HTR-8/SVneo (cell line): ENCODE measurements at places on chromosomes 1 and 21.
A peak's percentile ranks its signal among the peaks of the same experiment; 100 is the strongest.

DNA sequence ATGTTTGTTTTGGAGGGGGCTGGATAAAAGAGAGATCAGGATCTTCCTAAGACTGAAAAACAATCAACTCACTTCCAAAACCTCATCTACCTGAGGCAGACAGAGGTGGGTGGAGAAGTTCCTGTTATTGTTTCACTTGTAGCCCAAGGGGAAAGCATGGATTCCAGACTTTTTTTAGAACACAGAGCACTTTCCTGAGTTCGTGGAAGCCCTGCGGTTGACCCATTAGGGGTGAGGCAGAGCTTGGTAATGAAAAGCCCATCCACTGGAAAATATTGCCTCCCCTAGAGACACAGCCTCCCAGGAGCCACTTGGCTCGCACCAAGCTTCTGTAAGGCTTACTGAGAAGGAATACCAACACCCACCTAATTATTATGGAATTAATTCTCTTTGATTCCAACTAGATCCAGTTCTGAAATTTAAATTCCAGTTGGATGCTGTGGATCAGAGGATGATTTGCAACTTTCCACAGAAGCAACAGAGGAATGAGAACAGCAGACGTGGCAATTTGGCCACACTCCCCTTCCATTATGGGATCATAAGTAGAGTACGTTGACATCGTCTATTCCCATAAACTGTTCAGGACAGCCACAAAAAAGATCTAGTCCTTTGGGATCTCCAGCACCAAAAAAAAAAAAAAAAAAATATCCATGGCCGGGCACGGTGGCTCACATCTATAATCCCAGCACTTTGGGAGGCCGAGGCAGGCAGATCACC is 4.1 kb upstream of the PEF1 start:
- no peak for DNase-seq

DNA sequence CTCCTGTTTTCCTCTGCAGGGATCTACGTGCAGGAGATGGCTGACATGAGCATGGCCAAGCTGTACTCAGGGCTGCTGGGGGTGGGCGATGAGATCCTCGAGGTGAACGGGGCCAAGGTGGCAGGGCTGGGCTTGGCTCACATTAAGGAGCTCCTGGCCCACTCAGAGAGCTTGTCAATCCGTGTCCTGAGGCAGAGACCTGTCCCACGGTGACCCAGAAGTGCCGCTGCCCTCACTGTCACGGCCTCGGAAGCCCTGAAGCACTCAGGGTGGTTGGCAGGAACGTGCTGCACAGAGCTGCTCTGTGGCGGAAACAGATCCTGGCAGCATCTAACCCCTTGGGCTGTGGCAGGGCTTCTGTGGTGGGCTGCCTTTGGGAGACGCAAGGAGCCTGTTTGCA is 37.6 kb downstream of the KIAA1614 start:
- no peak for DNase-seq

DNA sequence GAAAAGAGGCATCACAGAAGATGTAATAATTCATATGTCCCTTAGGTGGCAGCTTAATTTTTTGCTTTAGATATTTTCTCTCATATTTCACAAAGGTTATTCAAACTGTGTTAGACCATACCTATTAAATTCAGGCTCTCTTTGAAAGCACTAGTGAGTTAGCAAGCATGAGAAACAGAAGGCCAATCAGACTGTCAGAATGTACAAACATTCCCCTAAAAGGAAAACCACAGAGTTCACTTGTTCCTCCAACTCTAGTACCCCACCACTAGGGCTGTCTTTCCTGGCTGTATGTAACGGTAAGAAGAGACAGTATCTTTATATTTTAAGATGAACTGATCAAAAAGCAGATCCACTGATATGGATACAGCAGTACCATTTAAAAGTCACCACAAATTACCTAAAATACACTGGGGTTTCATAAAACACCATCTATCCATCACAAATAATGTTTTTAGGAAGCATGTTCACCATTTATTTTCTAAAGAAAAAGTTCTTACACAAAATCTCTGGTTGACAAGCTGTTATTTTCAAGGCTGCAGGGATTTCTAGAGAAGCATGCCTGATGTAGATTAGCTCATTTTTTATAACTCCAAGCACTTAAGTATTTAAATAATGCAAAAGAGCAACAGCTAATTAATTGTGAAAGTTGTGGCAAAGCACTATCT is 1.8 kb downstream of the ARPC5 start:
- DNase-seq, result peak; percentile 59

- no peak for DNase-seq
Measured at GRCh38 chr1:168672278-168672677, 56.7 kb downstream of the DPT start.

- no peak for DNase-seq
Measured at GRCh38 chr21:40404396-40404800, 442.6 kb downstream of the DSCAM start.

DNA sequence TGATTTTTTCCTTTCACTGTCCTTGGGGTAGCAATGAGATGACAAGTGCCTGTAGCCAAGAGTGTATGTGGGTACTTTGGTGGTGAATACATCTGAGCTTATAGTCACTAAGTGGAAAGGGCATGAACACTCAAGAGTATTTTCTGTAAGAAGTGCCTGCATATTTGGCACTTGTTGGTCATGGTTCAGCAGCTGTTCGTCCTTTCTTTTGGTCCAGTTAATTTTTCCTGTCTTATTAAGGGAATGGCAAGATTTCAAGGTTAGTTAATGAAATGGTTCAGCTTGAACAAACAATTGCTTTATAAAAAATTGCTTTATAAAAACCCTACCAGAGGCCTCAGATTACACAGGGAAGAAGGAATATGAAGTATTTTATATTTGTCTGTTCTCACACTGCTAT is 48.6 kb upstream of the GPR52 start:
- no peak for DNase-seq

- no peak for DNase-seq
Measured at GRCh38 chr1:152487871-152488270, 22.7 kb upstream of the LCE5A start.

GRCh38 chr1:7404046-7404742 is 366.9 kb upstream of the VAMP3 start:
- no peak for DNase-seq

- DNase-seq, result no peak
Measured at GRCh38 chr21:41255190-41255589, 61.4 kb upstream of the FAM3B start.

- DNase-seq, result no peak
Measured at GRCh38 chr1:97071173-97071572, 349.6 kb downstream of the PTBP2 start.

GRCh38 chr1:64173336-64173940 is 30.0 kb upstream of the UBE2U start:
- DNase-seq, result no peak

GRCh38 chr1:7012461-7012924 is 227.2 kb downstream of the CAMTA1 start:
- DNase-seq, result no peak

DNA sequence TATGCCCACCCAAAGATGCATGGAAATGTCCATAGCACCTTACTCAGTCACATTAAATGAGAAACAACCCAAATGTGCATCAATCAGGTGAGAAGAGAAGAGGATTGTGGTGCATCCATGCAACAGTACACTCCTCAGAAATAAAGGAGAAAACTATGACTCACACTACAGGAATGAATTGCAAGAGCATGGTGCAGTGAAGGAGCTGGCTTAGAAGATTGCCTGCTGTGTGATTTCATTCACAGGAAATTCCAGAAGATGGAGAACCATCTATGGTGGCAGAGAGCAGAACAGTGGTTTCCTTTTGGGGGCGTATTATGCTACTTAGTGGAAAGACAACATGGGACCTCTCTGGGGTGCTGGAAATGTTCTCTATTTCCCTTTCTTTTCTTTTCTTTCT is 278.6 kb upstream of the AJAP1 start:
- peak; percentile 44 for DNase-seq

DNA sequence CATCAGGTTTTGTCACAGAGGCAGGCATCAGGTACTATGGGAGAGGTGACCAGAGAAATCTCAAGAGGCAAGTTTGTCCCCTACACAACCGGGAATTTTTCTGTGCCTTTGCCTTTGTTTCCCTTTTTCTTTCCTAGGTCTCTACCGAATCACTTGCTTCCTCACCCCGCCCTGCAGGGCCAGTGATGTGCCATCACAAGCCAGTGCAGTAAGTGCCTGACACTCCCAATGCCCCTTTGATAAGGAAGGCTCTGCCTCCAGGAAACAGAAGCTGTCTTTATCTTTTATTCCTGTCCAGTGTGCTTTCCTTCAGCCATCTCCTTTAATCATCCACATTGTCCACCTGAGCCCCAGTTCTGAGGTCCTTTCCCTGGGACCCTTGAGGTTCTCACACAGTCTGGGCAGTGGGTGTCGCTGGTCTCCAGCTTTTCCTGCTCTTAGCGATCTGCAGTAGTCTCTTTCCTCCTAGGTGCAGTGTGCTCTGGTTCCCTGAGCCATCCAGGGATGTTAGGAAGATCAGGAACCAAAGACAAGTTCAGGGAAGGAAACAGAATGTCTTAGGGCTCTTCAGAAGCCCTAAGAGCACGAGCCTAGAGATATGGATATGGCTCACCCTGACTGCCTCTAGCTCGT is 36.6 kb downstream of the GJA5 start:
- peak; percentile 39 for DNase-seq

DNA sequence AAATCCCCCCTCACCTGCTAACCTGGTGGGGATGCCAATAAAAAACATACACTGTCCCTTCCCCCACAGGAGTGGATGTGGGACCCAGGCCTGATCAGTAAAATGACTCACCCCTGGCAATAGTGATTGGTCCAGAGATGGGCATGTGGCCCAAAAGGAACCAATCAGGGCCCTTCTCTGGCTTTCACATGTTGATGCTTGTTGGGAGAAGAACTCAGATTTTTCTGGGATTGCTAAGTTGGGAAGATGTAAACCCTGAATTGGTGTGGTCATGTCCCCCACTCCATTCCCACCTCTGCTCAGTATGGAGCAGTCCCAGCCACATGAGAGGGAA is 43.6 kb upstream of the ACTL8 start:
- DNase-seq, result no peak

GRCh38 chr1:34235594-34235993 is 58.9 kb downstream of the C1orf94 start:
- DNase-seq, result no peak

DNA sequence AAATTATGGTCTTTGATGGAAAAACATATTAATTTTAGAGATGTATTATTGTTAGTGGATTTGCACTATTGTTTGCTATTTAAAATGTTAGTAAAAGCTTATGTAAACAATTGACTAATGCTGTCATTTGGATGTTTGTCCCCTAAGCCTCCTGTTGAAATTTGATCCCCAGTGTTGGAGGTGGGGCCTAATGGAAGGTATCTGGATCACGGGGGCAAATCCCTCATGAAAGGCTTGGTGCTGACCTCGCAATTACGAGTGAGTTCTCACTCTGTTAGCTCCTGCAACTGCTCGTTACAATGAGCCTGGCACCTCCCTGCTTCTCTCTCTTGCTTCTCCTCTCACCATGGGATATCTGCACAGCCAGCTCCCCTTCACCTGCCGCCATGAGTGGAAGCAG is 14.3 kb downstream of the TMEM35B start:
- DNase-seq, result no peak

DNA sequence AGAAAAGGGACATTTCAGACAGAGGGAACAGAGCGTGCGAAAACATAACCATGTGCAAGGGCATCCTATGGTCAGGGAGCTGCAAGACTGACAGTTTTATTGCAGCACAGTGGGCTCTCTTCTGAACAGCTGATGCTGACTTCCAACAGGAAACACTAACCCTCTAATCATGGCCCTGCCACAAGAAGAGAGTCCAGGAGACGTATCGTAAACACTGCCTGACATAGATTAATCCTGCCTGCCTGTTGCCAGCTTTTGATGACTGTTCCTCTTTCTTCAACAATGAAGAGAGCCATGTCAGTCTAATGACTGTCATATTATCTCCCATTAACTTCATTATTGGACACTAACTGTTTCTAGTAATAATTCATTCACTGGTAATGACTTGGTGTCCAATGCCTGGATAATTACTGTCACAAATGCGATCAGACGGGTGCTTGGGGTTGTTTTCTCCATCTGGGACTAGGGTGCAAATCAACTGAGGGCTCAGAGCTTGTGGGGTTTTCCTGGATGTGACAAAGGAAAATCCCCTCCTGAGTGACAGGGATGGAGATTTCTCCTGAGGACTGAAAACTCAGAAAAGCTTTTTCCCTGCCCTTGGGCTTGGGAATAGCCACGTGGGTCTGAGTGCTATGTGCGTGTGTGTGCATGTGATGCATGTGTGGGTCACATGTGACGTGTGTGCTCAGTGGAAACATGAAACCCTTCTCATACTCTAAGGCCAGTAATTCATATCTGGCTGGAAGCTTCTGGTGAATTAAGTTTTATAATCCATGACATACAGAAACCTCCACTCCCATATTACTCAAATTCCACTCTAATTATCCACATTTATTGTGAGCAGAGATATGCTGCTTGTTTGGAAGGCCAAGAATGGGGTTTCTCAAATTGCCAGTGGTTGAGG is 144.0 kb upstream of the PLXNA2 start:
- no peak for DNase-seq

DNA sequence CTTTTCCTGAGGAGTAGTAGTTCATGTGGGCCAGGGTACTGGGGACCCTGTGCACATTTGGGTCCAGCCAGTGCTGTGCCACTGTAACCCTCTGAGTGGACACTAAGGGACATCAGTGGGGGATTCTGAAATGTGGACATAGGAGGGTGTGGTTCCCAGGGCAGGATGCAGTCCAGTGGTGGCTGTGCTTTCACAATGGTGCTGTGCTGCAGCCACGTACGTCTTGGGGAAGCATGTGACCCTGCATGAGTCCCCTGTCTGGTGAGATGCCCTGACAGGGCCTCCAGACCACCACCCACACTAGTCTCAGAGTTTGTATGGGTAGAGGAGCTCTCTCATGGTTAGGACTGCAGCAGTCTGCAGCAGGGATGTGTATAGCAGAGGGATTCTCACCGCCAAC is 37.8 kb upstream of the WNT2B start:
- DNase-seq, result no peak

- no peak for DNase-seq
Measured at GRCh38 chr1:246110343-246111219, 396.5 kb downstream of the SMYD3 start.

DNA sequence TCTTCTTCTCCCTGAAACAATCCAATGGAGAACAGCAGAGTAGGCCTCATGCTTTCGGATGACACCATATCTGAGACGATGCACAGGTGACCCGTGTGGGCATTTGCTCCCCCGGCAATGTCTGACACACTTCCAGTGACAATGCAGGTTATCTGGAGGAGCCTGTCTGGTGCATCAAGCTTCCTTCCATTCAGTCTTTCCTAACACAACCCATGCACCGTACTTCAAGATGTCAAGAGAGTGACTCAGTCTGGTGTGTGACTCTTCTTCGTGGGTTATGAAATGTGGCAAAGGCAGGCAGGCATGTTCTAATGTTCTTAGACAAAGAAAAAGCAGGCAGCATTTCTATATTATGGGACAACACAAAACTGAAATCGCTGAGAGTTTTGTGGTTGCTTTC is 159.1 kb downstream of the EDEM3 start:
- no peak for DNase-seq

- no peak for DNase-seq
Measured at GRCh38 chr1:20634594-20635084, 1.4 kb downstream of the PINK1 start.
